ENCODE measurements at places on chromosomes 12 and 14.

DNA sequence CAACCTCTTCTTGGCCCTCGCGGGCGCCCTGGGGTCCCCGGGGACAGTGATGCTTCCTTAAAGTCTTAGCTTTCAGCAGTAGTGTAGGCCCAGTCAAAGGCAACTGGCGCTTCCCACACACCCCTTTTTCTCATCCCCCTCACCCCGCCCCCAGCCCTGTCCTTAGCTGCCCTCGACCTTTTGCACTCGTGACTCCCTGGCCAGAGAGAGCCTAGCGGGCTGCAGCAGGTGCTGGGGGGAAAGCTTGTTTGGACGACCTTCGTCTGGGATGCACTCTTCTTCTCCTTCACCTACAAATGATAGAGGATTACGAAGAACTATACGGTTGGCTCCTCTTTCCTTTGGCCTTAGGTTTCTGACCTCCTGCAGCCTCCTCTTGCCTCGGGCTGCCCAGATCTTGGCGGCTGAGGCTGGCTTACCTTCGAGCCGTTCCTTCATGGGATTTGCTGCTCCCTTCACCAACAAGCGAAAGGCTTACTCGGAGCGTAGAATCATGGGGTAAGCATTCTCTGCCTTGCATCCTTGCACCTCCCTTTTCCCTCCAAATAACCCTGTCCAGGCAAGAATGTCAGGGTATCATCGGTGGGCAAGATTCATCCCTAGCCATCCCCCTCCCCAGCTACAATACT, 815 bp downstream of the COQ10A start:
- no peak for DNase-seq

- DNase-seq: no peak
Observed at GRCh38 chr12:2299206-2299605, 246.4 kb downstream of the CACNA1C start.

DNA sequence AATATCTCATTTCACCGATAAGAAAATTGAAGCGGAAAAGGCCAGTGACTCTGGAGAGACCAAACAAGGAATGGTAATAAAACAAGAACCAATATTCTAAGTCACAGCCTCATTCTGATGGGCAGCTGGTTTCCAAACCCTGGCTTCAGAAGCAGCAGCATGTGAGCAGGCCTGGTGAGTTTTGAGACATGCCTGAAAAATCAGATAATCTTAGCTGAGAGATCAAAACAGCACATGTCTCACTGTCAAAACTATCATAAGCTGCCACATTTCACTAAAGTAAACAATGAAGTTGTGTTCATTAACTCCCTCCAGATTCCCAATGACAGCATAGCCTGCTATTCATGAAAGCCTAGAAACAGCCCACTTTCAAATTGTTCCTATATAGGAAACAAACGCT, 36.5 kb downstream of the CIT start:
- DNase-seq: no peak

GRCh38 chr14:62501021-62501750, 544.1 kb downstream of the KCNH5 start:
- DNase-seq: no peak

DNA sequence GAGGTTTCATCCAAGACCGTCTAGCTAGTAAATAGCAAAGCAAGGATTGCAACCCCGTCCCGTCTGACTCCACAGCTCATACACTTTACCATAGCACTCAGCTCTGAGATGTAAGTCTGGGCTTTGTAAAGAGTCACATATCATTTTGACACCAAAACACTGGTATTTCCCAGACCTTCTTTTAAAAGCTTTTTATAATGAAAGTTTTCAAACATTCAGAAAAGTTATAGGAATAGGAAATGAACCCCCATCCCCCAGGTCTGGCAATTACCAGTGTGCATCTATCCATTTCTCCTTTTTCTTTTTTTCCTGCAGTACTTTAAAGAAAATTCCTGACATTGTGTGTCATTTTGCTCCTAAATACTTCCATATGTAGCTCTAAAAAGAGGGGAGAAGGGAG, 183.6 kb upstream of the CCND2 start:
- no peak for DNase-seq

Measured in AG08396 (cell line).